Thymus (tissue), 14 donors: ENCODE measurements at places on chromosomes 12 and 14. TPM values are rescaled to one million over a fixed set of nuclear protein-coding genes. Genes with fewer than 3 reads are reported as not detected.

DNA sequence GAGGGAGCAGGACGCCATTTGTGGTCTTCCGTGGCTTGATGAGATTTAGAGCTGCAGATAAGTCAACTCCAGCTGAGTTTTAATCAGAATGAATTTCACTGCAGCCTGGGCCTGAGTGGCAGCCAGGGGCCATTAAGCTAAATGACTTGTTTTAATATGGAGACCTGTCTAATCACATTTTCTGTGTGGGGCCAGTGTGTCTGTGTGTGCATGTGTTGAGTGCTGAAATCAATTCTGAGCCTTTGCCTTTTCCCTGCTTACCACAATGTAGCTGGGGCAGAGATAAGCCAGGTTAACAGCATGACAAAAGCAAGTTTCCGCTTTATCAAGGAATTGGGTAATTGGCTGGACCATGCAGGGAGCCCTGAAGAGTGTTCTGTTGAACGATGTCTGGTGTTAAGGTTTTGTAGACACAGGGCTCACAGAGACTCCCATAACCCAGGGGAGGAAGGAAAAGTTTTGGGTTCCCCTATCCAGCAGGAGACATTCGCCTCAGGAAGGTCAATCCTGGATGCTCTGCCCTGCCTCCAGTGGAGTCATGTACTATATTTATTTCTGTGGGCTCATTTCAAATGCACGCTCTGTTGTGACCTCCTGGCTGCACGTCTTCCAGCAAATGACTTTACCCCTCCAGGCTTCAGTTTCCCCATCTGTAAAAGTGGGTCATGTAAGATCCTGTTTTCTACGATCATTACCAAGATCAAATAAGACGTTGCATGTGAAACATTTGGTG is 24.2 kb downstream of the RPH3A start:
- H3K36me3 ChIP-seq: no peaks in the 10 kb centered on the region
- H3K4me3 ChIP-seq: no peak overlapping the region
- no peaks in the 10 kb centered on the region for H3K4me1 ChIP-seq
- no peak overlapping the region for H3K27ac ChIP-seq
- DNase-seq: no peak
- no peaks in the 10 kb centered on the region for H3K27me3 ChIP-seq

GRCh38 chr14:62921466-62921865 is 123.8 kb downstream of the KCNH5 start:
- no peak overlapping the region for H3K4me3 ChIP-seq
- H3K27ac ChIP-seq: no peak overlapping the region
- DNase-seq: no peak
- no peaks in the 10 kb centered on the region for H3K36me3 ChIP-seq

DNA sequence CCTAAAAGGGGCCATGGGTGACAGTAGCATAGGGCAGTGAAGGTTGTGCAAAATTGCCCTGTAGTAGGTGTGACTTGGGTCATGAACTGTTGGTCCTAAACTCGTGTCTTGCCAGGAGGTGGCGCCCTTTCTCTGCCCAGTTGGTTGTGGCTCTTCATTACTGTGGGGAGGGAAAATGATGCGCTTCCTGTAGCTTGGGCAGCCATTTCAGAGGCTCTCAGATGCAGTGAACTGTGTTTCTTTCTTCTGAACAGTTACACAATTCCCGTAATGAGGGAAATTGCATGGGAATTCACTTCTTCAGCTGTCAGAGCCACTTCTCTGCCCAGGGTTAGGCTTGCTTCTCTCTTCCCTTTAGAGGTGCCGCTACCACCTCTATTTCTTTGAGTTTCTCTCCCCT is 148.1 kb upstream of the NRXN3 start:
- H3K27ac ChIP-seq: no peak overlapping the region
- DNase-seq: peak; percentile 68
- H3K4me3 ChIP-seq: no peak overlapping the region
- H3K27me3 ChIP-seq: no peaks in the 10 kb centered on the region
- H3K4me1 ChIP-seq: no peaks in the 10 kb centered on the region
- no peaks in the 10 kb centered on the region for H3K36me3 ChIP-seq

GRCh38 chr12:26628234-26628633 is 204.8 kb downstream of the ITPR2 start:
- no peaks in the 10 kb centered on the region for H3K4me1 ChIP-seq
- H3K4me3 ChIP-seq: no peak overlapping the region
- H3K27ac ChIP-seq: no peak overlapping the region
- H3K36me3 ChIP-seq: peaks cover 29% of the 10 kb centered on the region
- no peak for DNase-seq

The SLC10A1 gene
- total RNA-seq: not detected

The GPX2 gene
- total RNA-seq: 1.5 TPM

GRCh38 chr14:75769047-75769685 is 108.1 kb downstream of the TTLL5 start:
- H3K4me3 ChIP-seq: no peak overlapping the region
- no peak for DNase-seq
- no peaks in the 10 kb centered on the region for H3K4me1 ChIP-seq
- H3K36me3 ChIP-seq: peaks cover 14% of the 10 kb centered on the region
- no peak overlapping the region for H3K27ac ChIP-seq
- H3K27me3 ChIP-seq: no peaks in the 10 kb centered on the region

DNA sequence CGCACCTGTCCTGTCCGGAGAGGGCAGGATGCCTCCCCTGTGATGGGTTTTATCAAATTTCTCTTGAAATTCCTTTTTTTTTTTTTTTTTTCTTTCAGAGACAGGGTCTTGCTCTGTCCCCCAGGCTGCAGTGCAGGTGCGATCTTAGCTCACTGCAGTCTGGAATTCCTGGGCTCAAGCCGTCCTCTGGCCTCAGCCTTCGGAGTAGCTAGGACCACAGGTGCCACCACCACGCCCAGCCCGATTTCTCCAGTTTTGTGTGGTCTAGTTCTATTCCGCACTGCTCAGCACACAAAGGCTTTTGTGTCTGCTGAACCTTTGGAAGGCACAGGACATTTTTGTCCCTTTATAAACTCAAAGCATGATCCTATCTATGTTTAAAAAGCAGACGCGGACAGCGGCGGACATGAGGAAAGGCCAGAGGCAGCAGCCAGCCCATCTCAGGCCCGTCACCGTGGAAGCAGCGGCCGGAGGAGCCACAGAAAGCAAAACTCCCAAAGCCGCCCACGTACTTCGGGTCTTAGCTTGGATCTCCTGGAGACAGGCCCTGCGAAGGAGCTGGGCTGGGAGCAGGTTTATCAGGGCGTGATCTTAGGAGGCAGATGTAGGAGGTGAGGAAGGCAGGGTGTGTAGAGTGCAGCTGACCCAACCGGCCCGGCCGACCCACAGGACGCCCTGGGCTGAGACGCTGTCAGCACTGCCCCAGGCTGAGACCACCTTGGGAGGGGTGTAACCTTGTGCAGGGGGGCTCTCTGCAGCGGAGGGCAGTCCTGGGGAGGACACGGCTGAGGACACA is 30.9 kb upstream of the FBRSL1 start:
- no peak for DNase-seq
- H3K4me3 ChIP-seq: no peak overlapping the region
- H3K27ac ChIP-seq: no peak overlapping the region
- no peaks in the 10 kb centered on the region for H3K36me3 ChIP-seq
- peaks cover 8% of the 10 kb centered on the region for H3K4me1 ChIP-seq

DNA sequence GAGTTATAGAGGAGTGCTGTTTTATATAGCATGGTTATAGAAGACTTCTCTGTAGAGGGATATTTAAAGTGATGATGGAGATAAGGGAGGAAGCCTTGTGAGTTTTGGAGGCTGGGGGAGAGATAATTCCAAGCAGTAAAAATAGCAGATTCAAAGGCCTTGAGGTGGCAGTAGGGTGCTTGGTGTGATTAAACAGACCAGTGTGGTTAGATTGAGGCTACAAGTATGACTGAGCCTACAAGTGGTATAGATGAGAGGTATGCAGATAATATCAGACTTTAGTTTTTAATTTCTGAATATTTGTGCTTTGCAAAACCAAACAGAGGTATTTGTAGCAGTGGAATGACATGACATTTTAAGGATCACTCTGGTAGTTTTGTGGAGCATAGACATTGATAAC is 20.3 kb downstream of the FANCM start:
- no peaks in the 10 kb centered on the region for H3K27me3 ChIP-seq
- H3K4me3 ChIP-seq: no peak overlapping the region
- H3K4me1 ChIP-seq: no peaks in the 10 kb centered on the region
- H3K36me3 ChIP-seq: peaks cover 9% of the 10 kb centered on the region
- H3K27ac ChIP-seq: no peak overlapping the region
- no peak for DNase-seq
